ENCODE measurements at places on chromosomes 16 and 17.
A peak's percentile ranks its signal among the peaks of the same experiment; 100 is the strongest.

GRCh38 chr16:54510685-54511221 lies 224.2 kb upstream of the IRX3 start:
- no peak for DNase-seq

DNA sequence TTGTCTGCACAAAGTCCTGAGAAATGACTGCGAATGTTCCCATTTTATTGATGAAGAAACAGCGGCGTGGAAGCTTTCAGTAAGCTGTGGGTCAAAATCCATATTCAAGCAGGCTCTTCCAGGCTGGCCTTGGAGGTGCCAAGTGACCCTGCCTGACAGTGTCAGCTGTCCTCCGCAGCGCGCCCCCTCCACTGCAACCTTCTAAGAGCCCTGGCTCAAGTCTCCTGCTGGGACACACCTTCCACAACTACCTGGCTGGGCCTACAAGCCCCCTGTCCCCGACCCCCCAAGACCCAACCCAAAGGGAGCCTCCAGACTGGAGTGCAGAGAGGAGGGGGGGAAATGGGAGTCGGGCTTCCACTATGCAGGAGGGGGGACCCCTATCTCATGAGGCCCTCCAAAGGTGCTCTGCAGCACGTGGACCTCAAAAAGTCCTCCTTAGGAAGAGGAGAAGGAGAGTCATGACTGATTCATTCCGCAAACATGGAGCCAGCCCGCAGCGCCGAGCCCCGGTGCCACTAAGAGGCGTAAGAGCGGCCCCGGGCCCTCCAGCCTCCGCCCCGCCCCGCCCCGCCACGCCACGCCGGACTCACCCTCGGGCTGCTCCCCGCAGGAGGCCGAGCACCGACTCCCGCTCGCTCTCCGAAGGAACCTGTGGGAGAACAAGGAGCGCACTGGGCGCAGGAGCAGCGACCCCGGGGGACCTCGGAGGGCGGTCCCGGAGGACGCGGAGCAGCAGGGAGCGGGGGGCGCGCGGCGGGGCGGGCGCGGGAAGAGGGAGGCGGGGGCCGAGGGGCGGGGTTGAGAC lies 574 bp downstream of the MPP3 start:
- peak; percentile 84 for DNase-seq

GRCh38 chr17:43909537-43910231 lies 2.3 kb upstream of the MPP2 start:
- DNase-seq, result no peak

DNA sequence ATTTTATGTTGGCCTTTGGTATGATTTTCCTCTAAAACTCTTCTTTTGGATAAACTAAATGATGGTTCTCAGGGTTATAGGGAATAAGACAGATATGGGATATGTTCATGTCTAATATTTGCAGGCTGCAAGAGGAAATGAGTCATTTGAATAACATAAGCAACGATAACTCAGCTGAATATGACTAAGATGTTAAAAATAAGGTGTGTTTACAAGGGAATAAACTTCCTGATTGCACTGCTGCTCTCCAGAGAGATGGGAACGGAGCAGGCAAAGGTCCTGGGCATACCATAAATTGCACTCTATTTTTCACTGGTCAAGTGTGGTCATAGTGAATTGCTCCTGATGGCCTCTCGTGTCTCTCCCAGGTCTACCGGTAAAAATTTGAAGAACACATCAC lies 666.2 kb downstream of the TOX3 start:
- DNase-seq, result peak; percentile 67

DNA sequence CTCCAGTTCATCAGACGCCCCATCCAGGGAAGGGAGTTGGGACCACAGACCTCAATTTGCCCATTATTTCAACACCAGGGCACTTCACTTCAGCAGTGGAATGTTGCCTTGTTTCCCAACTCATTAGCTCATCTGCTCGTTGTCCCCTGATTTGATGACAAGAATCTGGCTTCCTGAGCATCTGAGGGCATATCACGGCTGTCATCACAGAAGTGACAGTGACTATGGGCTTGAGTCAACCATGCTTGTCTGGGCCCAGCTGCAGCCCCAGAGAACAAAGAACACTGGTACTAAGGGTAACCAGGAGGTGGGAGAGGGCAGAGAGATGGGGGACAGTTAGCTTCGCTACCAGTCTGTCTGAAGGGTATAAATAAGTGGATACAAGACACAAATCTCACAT lies 266.0 kb upstream of the SDK2 start:
- no peak for DNase-seq

DNA sequence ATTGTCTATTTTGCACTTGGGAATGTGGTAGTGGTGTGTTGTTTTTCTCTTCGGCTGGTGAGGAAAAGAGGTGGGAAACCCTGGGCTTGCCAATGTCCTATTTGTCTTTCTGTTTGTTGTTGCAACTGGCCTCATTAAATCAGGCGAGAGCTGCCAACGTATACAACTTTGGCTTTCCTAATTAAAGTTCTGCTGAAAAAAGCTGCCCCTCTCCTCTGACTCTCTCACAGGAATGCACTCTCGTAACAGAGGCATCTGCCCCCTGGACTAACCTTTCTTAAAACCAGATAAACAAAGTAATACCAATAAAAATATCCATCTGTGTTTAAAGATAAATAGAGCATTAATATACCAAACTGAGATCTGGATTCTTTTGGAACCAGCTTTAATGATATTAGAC lies 7.8 kb downstream of the CDRT15 start:
- DNase-seq, result peak; percentile 55

DNA sequence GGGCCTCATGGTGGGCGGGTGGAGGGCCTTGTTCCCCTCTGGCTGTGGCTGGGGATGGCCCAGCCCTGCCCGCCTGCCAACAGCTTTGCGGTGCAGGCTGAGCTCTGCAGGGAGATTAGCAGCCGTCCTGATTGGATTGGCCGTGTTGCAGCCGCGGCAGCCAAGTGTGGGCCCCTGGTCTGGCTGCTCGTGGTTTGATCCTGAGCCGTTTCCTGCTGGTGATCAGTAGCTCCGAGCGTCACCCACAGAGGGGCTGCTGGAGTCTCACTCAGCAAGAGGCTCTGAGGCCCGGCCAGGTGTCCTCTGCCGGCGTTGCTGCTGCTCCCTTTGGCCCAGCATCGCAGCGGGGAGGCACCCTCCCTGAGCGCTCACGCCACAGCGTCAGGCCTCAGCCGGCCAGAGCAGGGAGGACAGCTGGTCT lies 32.5 kb downstream of the BAIAP2 start:
- no peak for DNase-seq

GRCh38 chr16:77823067-77823466 lies 34.7 kb downstream of the VAT1L start:
- DNase-seq, result no peak

- DNase-seq, result no peak
These were observed 243.1 kb downstream of the SEC14L1 start for GRCh38 chr17:77383613-77384608.

- no peak for DNase-seq
These were observed 5.5 kb downstream of the C16orf96 start for GRCh38 chr16:4561596-4561995.

DNA sequence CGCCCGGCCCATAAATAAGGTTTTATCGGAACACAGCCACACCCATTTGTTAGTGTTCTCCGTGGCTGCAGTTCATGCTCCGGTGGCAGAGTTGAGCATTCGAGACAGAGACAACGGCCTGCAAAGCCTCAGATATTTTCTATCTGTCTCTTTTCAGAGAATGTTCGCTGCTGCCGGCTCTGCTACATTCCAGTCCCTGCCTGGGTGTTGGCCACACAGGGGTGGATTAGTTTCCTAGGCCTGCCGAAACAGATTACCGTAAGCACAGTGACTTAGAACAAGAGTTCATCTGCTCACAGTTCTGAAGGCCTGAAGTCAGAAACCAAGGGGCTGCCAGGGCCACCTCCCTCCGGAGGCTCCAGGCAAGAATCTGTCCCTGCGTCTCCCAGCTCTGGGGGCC lies 19.1 kb upstream of the GSG1L start:
- no peak for DNase-seq

DNA sequence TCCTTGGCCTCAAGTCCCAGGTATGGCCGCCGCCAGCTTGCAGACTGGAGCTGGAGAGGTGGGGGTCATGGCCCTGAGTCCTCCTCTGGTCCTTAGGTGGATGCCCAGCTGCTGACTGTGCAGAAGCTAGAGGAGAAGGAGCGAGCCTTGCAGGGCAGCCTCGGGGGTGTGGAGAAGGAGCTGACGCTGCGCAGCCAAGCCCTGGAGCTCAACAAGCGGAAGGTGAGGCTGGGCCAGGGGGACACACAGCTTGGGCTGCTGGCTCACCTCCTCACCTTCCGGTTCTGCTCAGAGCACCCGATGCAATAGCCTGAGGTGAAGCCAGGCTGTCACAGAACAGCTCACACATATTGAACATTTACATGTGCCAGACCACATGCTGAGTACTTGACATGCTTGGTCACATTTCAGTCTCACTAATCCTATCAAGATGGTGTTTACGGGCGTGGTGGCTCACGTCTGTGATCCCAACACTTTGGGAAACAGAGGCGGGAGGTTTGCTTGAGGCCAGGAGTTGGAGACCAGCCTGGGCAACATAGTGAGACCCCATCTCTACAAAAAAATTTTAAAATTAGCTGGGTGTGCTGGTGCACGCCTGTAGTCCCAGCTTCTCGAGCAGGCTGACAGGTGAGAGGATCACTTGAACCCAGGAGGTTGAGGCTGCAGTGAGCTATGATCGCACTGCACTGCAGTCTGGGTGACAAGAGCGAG lies 7.4 kb downstream of the RNF40 start:
- DNase-seq, result no peak

DNA sequence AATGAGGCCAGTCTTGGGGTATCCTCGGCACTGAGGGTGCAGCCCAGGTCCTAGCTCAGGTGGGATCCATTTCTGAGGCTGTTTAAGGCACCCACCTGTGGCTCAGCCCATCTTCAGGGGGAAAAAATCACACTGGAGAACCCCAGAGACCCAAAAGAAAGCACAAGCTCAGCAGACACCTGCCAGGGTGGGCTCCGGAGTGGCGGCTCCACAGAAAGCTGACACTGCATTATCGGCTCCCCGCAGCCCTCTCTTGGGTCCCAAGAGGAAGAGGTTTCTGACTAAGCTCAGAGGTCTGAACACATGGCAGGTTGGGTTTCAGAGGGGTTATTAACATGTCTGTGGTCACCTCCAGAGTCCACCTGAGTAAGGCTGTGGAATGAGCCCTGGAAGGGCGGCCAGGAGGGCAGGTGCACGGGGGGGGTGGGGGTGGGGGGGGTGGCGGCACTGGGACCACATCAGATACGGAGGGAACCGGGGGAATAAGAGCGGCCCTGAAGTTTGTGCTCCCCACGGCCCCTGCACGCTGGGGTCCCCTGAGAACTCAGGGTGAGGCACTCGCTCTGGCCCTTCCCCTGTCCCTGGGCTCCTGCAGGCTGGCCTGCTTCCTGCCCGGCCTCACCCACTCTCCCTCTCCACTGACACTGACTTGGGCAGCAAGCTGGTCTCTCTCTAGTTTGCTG lies 79.5 kb downstream of the TIMM22 start:
- DNase-seq, result no peak

DNA sequence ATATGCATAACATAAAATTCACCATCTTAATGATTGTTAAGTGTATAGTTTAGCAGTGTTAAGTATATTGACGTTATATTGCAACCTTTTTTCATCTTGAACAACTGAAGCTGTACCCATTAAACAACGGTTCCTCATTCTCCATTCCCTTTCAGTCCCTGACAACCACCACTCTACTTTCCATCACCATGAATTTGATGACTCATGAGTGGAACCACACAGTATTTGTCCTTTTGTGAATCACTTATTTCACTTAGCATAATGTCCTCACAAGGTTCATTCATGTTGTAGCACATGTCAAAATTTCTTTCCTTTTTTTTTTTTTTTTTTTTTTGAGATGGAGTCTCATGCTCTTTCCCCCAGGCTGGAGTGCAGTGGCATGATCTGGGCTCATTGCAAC lies 46.0 kb downstream of the HOXB1 start:
- DNase-seq, result no peak

- no peak for DNase-seq
These were observed 34.2 kb downstream of the KLHDC4 start for GRCh38 chr16:87731607-87732006.

DNA sequence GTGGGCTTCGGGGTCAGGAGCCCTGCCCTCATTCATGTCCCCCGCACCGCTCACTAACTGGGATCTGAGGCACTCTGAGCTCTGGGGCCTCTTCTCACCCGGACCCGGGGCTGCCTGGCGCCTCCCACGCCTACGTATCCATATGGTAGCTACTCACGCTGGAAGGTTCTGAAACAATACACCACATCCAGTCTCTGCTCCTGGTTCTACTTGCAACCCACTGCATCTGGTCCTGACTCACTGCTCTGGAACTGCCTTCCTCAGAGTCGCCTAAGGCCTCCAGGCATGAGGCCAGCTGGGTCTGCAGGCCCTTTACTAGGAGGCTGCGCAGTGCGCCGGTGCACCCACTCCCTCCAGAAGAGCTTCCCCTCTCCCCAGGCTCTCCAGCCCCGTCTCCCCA lies 18.1 kb downstream of the USP36 start:
- peak; percentile 94 for DNase-seq

GRCh38 chr16:68403704-68404103 lies 44.6 kb downstream of the SMPD3 start:
- no peak for DNase-seq

DNA sequence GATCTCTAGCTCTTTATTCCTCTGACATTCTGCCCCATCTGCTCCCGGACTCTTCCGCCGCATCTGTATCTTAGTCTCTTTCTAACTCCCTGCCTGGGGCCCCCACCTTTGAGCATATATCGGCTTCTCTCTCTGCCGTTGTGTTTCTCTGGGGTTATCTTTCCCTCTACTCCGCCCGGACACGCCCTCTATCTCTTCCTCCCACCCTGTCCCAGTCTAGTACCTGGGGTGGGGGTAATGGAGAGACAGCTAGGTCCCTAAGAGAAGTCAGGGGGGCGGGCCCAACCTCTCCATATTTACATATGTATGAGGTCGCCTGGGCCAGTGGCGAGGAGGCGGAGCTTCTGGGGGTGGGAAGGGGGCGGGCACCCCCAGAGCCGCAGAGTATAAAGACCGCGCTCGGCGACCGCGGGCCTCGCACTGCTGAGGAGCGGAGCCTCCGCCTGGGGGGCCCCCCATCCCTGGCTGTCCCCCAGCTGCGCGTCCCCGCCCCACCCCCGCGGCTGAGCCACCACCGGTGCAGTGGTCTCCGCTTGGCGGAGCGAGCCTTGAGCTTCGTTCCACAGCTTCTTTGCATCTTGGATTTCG lies at the start of gene ATP1B2:
TSS of gene ATP1B2 (plus strand) at position 418 of the 588 bp plus-strand sequence. CDS start 593 bp downstream, outside the sequence.
- peak; percentile 49 for DNase-seq

GRCh38 chr17:67671493-67671892 lies 46.2 kb upstream of the NOL11 start:
- DNase-seq, result peak; percentile 52

DNA sequence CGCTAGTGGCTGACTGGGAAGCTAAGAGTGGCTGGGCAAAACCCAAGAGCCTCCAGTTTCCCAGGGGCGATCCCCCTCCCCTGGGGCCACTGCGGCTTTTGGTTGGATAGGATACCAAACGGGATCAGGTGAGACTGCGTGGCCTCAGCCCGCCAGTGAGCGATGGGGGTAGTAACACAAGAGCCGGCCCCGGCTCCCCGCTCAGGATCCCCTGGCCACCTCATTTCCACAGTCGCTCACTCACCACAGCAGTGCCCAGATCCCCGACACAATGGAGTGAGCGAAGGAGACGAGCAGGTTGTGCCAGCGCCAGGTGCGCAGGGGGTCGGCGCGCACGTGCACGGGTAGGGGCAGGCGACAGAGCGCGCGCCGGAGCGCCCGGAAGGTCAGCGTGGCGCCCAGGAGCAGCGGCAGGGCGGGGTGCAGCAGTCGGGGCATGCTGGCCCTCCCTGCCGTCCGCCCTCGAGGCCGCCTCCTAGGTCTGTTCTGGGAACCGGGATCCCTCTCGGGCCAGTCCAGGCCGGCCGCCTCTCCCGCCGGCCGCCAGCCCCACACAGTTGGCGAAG lies 290 bp downstream of the TLCD1 start:
- DNase-seq, result no peak
